Fibroblast of gingiva (primary cell): ENCODE measurements at places on chromosomes 13 and 19.

- peak; percentile 71 for DNase-seq
Observed at GRCh38 chr19:11091703-11092153, 2.5 kb downstream of the LDLR start.

GRCh38 chr13:24133021-24133795, 27.3 kb upstream of the SPATA13 start:
- no peak for DNase-seq

DNA sequence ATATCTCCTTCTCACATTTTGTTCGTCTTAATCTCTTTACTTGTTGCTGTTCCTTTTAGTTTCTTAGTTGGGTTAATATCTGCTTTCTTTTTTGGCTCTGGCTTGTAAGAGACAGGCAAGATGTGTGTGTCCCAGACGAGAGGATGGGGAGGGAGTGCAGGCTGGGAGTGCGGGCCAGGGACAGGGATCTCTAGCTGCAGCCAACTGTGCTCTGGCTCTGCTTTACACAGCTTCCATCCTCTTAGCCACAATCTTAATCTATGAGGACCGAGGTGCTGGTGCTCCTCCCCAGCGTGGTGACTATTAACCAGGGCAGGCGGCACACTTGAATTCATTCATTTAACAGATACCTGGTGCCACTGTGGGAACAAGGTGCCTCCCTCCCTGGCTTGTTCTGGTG, 70.9 kb upstream of the WASF3 start:
- no peak for DNase-seq

DNA sequence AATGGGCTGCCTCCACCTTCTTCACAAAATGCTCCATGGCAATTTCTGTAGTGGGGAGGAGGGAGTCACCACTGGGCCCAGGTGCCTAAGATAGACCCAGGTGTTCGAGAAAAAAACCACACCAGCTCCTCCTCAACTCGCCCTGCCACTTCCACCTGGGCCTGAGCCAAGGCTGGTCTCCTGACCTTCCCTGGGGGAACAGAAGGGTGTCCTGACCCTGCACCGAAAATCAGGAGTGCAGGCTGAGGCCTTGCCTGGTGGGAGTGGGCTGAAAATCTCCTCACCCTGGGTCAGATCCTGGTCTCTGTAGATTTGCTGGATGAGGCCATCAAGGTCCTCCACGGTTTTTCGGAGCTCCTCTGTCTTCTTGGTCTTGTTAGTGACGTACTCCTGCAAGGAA, 17.6 kb upstream of the AKAP8 start:
- DNase-seq: no peak

DNA sequence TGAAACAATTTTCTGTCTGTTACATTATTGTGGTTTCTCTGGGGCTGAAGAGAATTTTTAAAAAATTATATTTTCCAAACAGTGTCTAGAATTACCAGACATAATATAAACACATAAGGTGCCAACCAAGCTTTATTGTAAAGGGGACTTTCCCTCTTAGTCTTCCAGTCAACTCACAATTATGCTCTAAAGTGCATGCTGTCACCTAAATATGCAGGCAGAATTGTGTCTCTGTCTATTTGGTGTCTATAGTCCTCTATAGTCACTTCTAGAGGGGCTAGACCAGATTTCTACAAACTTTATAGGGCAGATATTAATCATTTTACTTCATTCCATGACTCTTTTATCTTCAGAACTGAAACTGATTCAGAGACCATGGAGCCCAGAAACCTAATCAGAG, 12.8 kb downstream of the ZNF254 start:
- peak; percentile 14 for DNase-seq

DNA sequence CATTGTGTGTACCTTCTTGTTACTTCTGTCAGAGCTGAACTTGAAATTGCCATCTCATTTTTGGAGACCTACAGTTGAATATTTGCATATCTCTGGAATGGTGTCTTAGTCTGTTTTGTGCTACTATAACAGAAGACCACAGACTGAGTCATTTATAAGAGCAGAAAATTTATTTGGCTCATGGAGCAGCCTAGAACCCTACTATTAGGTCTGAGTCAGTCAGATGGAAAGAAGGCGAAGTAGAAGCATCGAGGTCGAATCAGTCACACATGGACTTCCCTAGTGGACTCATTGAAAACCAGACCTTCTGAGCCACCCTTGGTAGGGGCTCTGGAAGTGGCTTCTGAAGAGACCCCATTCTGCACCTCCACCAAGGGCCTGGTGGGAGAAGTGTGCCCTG, 33.9 kb upstream of the TPT1 start:
- no peak for DNase-seq

DNA sequence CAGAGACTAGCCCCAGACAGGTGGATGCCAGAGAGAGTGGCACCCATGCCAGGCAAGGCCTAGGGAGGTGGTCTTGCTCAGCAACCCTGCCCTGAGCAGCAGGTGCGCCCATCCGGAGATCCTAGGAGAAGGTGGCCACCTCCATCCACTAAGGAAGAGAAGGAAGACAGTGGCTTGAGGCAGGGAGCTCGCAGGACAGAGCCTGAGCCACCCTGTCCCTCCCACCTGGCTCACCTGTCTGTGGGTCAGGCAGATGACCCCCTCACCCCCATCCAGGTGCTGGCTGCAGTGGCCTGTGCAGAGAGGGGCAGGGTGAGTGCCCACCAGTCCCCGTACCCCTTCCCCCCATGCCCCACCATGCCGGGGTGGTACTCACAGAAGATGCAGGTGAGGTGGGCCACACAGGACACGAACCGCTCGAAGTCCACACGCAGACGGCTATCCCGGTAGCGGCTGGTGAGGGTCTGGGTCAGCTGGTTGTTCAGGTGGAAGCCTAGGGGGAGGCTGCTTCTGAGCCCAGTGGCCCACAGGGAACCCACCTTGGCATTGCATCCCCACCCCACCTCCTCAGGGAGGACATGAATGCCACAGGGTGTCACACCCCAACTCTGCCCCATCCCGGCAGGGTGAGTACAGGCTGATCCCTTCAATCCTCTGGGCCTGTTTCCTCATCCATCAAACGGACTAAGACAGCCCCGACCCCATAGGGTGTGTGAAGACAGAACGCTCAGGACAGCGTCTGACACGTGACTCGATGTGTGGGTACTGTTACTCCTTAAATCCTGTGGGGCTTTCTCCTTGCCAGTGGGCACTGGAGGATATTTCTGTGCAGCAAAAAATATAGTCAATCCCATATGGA, 13.3 kb downstream of the CAPN12 start:
- no peak for DNase-seq

DNA sequence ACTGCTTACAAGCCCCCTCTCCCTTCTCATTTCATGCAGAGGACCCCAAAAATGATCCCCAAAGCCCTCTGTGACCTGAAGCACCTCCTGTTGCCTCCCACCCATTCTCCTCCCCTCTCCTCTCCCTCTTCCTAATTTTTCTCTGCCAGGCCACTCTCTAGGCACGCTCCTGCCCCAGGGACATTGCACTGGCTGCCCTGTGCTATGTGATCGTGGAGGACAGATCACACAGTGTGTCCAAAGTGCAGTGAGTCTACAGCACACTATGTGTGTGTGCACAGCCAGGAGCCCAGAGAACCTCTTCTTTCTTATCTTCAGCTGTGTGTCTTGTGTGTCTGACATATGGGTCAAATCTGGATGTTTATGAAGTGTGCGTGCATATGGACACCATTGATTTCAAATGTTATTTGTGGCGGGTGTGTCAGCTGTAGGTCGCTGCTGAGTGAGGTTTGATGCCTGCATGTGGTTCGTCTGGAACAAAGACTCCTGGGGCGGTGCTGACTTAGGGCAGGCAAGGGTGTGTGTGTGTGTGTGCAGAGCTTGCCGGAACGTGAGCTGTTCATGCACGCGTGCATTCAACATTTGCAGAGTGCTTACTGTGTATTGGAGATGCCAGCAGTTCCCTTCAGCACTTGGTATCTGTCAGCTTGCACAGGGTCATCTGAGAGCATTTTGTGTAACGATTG, 2.1 kb upstream of the KLHL26 start:
- DNase-seq: peak; percentile 67

DNA sequence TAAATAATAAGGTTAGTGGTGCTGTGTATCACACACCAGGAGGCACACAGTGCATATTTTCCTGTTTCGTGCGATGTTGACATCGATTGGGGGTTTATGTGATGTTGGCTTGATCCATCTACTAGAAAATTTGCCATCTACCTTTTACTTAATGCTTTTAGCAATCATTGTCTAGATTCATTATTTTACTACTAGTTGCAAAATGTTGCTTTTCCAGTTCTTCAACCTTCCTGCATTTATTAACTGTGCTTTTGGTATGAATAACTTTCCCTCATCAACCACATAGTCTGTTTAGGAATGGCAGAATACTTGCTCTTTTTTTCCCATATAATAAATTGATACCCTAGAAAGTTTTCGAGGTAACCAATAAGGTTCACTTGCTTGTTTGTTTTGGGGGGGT, 17.5 kb downstream of the C13orf42 start:
- no peak for DNase-seq

DNA sequence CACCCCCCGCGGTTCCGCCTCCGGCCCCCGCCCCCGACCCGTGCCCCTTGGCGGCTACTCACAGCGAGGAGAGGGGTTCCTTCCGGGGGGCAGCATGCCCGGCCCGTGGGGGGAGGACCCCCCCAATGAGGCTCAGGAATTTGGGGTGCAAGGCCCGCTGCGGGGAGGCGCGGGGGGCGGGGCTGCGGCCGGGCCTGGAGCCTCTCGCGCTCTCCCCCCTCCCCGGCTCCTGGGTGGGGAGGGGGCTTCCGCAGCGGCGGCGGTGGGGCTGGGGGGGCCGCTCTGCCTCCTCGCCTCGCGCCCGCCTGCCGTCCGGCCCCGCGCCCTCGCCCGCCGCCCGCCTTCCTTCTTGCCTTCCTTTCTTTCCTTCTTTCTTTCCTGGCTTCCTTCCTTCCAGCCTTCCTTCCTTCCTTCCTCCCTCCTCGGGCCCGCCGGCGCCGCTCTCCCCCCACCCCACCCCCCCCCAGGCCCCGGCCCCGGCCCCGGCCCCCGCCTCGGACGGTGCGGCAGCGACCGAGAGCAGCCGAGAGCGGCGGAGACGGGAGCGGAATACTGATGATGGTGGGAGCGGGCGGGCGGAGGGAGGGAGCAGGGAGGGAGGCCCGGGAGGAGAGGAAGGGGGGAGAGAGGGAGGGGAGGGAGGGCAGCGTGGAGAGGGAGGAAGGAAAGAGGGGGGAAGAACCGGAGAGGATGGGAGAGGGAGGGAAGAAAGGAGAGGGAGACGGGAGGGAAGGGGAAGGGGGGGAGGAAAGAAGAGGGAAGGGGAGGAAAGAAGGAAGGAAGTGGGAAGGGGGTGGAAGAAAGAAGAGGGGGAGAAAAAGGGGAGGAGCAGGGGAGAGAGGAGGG, at the start of gene LRRC4B:
Gene LRRC4B (minus strand): TSS at position 554 of the 846 bp plus-strand sequence. CDS start 19,597 bp downstream, outside the sequence.
- DNase-seq: no peak

GRCh38 chr19:6065685-6066374, 44.5 kb downstream of the RFX2 start:
- no peak for DNase-seq

DNA sequence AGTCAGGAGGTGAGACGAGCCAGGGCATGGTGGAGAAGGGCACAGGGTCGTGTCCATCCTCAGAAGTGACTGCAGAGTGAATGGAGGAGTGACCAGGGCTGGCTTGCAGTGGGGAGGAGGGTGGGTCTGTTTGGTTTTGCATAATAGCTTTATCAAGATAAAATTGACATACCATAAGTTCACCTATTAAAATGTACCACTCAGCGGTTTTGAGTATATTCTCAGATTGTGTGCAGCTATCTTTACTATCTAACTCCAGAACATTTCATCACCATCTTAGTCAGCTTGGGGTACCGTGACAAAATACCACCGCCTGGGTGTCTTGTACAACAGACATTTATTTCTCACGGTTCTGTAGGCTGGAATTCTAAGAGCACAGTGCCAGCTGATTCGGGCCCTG, 13.2 kb downstream of the ZNF8 start:
- DNase-seq: no peak

DNA sequence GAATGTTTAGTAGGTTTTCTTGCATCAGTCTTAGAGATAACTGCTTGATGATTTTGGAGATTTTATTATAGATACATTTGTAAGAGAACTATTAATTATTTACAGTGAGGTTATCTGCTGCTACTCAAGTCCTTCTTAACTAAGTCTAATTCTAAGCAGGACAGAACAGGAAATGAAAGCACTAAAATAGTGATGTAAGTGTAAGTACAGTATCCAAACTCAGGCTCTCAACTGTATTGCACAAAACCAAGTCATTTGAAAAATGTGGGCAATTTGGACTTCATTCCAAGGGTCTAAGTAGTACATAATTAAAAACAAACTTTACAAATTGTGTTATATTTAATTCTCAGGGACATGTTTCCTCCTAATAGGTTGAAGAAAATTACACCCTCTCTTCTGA, 417.1 kb downstream of the ITGBL1 start:
- DNase-seq: peak; percentile 37

DNA sequence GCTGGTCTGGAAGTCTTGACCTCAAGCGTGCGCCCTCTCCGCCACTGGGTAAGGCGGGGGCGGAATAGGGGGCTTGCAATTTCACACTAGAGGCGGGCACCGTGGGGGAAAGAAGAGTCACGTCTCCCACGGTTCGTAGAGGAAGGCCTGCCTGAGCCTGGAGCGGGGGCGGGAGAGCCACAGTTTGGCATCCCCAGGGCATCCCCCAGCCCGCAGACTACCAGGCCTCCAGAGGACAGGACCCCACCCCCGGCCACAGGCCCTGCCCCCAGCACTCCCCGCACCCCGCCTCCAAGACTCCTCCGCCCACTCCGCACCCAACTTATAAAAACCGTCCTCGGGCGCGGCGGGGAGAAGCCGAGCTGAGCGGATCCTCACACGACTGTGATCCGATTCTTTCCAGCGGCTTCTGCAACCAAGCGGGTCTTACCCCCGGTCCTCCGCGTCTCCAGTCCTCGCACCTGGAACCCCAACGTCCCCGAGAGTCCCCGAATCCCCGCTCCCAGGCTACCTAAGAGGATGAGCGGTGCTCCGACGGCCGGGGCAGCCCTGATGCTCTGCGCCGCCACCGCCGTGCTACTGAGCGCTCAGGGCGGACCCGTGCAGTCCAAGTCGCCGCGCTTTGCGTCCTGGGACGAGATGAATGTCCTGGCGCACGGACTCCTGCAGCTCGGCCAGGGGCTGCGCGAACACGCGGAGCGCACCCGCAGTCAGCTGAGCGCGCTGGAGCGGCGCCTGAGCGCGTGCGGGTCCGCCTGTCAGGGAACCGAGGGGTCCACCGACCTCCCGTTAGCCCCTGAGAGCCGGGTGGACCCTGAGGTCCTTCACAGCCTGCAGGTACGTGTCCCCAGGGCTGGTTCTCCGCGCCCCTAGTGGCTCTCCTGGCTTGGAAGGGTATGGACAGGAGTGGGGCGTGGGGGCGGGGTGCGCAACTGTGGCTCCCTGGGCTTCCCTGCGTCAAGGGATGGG, at the start of gene ANGPTL4:
Gene ANGPTL4 (plus strand): TSS at position 353 of the 969 bp plus-strand sequence. CDS start 167 bp downstream, at position 520.
- peak; percentile 88 for DNase-seq

- no peak for DNase-seq
Observed at GRCh38 chr19:45100846-45101252, 7.9 kb downstream of the PPP1R37 start.

DNA sequence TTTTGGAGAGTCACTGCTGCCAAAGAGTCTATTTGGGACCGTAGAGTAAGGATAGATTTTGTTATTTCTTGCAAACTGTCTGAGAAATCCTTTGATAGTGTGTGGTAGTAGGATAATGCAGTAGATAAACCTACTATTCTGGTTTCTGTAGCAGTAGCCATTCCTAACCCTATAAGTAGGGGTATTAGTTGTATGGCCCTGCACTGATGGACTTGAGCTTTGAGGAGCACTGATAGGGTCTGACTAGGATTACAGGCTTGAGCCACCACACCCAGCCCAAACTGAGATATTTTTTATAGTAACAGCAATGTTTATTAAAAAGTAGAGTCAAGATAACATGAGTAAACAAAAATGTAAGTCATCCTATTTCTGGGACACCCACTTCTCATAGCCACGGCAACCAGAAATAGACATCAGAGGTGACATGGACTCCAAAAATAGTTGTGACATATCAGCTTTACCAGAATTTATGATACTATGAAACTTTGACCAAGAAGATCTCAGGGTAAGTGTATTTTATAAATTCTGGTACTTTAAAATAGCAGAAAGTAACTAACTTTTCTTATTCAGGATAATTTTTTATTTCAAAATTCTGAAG, 479.1 kb downstream of the SUCLA2 start:
- no peak for DNase-seq
